ENCODE measurements at places on chromosomes 1 and 21.

- no peak for DNase-seq
These were observed 199.3 kb downstream of the TTLL7 start for GRCh38 chr1:83799594-83799993.

DNA sequence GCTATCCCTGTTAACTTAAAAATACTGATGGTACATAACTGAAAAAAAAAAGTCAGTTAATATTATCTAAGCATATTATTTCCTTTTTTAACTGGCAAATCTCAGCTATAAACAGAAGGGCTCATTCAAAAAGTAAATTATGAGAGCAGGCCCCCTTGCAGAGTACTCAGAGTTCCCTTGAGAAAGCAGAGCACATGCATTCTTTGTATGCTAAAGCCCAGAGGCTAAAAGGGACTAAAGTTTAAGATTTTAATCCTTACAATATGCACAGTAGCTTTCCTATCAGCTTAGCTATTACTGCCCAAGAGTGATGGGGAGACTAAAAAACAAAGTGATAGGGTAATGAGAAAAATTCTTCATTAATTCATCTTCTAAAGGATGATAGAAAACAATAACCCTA lies 18.5 kb downstream of the SLC16A1 start:
- no peak for DNase-seq

DNA sequence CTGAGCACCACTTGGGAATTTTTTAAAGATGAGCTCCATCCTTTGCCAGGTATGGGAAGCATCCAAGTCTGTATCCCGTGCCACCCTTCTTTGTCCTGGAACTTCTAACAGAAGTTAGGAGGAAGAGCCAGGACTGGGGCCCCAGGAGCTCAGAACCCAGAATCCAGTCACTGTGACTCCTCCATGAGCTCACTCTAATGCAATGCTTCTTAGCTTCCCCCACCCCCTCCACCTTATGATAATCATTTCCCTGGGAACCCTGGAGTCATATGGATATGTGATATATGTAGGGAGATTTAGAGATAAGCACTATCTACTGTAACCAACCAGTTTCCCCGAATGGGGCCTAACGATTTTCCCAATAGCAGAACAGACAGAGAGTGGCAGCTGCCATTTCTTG lies 758 bp upstream of the SPRR5 start:
- no peak for DNase-seq

GRCh38 chr1:67001682-67002425 lies 52.1 kb downstream of the SLC35D1 start:
- DNase-seq = no peak

GRCh38 chr1:5507340-5507739 lies 484.9 kb downstream of the NPHP4 start:
- DNase-seq = no peak

GRCh38 chr1:230047114-230047865 lies 19.7 kb upstream of the GALNT2 start:
- DNase-seq = no peak

GRCh38 chr1:32240140-32240951 lies 6.7 kb upstream of the FAM167B start:
- no peak for DNase-seq

GRCh38 chr1:114454539-114454938 lies 56.5 kb downstream of the TRIM33 start:
- DNase-seq = no peak

DNA sequence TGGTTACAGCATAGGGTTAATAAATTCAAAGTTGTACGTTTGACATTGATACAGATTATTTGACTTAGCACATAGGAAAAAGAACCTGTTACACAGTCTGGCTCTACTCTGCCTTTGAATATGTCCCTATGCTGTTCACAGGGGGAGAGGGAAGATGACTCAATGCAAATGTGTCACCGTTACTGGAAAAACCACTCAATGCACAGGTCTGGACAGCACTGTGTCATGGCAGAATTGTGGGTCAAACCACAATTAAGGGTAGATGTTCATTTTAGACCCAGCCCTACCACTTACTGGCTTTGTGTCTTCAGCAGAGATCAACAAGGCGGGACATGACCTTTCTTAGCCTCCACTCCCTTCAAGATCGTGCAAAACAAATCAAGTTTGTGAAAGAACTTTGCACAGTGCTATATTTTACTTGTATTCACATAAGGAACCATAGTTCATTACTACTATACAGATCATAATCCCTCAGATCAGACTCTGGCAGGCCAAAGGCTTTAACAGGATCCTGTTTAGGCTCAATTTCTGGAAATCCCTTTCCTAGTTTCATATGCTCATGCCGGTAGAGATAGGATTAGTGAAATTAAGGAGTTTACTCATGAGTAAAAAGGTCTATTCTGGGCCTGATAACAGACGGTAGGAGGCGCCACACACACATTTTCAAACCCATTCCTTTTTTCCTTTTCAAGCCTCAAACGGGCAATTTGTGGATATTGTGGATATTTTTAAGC lies 22.1 kb downstream of the EIF2D start:
- no peak for DNase-seq

DNA sequence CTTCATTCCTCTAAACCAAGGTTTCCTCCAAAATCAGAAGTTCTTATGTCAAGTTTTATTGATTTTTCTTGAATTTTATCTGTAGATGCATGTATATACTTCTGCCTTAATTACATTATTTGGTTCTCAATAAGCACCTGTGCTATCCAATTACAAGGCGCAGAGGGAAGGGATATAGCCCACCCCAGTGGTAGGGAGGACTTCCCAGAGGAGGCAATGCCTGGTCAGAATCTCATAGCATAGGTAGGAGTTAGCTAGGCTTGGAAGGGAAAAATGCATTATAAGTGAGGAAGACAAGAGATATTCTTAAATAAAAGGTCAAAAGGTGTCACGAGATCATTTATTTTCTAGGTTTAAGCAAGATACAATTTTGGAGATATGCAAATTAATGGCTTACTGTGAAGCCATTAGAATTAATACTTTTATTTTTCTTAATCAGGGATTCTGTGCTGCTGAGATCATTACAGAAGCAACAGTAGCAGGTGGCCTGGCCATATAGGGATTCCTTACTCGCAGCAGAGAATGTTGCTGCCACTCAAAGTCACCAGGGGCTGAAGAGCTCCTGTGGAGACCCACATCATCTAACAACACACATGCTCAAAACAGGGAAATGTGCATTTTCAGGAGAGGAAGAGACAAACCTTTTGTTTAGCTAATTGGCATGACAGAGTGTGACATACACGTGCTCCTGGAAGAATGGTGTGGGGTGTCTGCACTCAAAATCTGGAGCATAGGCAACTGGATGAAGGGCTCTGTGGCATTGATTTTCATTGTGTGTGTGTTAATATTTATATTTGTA lies 178.3 kb downstream of the ATG4C start:
- DNase-seq = no peak

GRCh38 chr1:60949154-60949825 lies 133.1 kb upstream of the NFIA start:
- DNase-seq = no peak

- DNase-seq = no peak
These were observed 15.4 kb upstream of the TSPAN1 start for GRCh38 chr1:46159516-46159915.

DNA sequence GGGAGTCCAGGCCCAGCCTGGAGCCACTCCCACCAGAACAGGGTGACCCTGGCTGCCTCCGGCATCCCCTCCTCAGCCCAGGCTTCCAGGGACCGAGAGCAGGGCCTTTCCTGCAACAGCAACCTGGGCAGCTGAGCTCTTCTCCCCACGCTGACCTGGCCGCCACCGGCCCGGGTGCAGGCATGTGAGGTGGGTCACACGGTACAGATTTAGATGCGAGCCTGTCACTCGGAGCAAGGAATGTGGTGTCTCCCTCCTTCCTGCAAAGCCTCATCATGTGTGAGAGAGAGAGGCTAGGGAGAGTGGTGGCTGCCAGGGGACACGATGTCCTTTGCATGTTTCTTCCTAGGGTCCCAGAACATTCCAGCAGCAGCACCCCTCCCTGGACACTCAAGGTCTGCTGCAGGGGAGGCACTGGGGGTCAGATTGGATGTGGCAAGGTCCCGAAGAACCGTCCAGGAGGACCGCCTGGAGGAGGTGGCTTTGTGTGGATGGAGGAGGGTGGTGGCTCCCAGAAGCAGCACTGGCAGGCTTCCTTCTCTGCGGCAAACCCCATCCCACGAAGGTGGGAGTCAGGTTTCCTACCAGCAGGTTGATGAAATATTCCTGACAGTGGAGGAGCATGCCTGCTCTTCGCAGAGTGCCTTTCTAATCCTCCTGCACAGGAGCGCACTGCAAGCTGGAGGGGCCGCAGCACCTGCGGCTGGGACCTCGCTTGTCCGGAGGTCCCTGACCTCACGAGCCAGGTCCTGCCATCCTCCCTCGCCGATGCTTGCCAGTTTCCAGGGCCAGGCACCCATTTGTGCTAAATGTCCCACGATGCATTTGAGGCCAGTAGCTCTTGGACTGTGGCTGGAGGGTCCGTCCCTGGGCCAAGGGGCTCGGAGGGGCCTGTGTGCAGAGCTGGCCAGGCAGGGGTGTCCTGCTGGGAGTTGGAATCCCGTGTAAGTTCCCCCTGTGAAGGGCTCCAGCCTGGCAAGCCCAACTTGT lies 68.4 kb downstream of the PRDM16 start:
- no peak for DNase-seq

DNA sequence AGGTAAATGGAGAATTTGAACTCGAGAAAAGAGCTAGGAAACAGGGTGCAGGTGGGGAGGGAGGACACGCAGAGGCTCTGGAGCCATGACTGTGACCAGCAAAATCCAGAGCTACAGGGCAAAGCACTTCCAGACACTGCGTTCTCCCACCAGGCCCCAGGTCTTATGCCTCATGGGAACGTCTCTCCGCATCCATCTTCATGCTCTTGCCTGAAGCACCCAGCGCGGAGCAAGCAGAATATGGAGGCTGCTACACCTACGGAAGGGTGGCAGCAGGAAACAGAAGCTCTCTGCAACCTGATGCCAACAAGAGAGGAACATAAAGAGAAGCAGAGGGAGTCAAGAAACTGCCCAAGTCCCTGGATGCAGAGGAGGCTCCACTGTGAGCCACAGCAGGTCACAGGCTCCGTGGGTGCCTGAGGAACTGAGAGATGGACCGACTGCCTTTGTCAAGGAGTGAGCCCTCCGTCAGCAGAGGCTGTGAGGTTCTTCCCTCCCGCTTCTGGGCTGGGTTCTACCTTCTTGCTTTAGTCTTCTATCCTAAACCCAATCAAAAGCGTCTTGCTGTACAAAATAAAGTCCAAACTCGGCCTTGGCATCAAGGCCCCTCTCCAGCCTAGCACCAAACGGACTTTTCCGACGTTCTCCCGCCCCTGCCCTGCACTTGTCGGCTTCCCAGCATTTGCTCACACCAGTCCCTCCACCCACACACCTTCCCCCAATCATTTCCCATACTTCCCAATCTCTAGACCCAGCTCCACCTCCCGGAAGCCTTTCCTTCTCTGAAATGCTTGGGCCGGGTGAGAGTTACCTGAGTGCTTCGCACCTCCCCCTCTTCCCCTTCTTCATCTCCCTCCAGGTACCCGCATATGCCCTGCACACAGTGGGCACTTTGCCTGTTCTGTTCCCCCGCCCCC lies 930 bp downstream of the DHCR24 start:
- no peak for DNase-seq

GRCh38 chr1:101507547-101507971 lies 270.7 kb downstream of the S1PR1 start:
- no peak for DNase-seq

DNA sequence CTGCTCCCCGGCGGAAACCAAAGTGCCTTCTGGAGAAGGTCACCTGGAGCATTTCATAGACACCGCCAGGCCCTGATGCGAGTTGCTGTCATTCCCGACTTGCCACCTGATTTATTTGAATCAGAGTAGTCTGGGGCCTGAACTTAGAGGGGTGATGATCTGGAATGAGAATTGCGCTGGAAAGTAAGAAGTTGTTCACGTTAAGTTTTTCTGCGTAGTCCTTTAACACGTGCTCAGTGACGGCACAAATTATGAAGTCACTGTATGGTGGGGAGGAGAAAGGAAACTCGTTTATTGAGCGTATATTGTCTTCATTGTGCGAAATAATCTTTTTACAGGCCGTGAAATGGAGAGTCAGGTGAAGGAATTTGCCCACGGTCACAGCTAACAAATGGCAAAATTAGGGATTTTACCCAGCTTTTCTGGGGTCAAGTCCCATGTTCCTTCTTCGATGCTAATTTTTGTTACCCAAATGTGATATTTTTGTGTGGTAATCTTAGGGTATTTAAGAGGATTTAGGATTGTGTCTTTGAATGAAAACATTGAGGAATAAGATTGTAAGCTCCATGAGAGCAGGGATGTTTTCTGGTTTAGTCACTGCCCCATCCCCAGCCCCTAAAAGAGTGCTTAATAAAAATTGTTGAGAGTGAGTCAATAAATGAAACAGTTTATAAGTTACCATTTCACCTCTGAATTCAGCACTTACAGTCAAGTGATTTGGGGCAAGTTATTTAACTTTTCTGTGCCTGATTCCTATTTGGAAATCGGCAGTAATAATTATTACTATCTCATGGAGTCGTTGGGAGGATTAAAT lies 46.4 kb upstream of the NBL1 start:
- DNase-seq = peak; percentile 27

- DNase-seq = no peak
These were observed 18.1 kb upstream of the LRRC52 start for GRCh38 chr1:165525708-165526107.

- no peak for DNase-seq
These were observed 27.3 kb upstream of the EPHA2 start for GRCh38 chr1:16183179-16183578.

- DNase-seq = no peak
These were observed 1.9 kb upstream of the PADI2 start for GRCh38 chr1:17120962-17121837.

DNA sequence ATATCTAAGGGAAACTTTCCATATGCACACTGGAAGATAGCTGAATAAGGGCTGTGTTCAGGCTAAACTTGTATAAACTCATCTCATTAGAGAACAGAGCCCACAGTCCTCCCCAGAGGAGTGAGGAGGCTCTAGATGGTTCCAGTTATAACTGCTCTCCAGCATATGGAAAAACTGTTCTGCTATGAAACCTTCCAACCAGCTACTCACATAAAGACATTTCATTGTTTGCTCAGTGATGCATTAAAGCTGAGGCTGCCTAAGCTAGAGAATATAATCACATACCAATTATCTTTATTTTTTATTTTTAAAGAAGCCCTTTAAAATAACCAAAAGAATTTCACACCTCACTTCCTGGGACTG lies 13.3 kb downstream of the AHCYL1 start:
- no peak for DNase-seq

GRCh38 chr1:62989497-62989896 lies 205.6 kb downstream of the ATG4C start:
- DNase-seq = no peak

GRCh38 chr21:32370998-32371766 lies 21.6 kb downstream of the URB1 start:
- DNase-seq = no peak

DNA sequence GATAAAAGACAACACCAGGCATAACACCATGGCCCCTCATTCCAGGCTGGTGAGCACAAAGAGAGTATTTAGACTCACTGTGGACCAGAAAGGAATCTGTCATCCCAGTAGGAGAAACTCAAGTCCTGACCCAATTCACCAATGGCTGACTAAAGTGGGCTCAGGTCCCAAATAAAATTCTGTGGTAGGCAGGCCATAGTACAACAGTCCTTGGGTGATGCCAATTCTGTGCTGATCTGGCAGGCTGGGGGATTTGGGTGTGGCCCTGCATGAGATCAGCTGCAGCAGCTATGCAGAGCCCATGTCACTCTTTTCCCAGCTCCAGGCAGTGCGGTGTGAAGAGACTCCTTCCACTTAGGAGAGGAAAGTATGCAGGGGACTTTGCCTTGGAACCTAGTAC lies 245.1 kb downstream of the LBR start:
- DNase-seq = no peak

GRCh38 chr1:246617156-246617555 lies 50.9 kb downstream of the CNST start:
- DNase-seq = no peak

Measured in stimulated activated CD4-positive, alpha-beta T cell treated with anti-CD3 and anti-CD28 coated beads, Interleukin-1b, Interleukin-23, amount 100 ng/mL, for 1 hour (primary cell).